Motor neuron (in vitro differentiated cells): ENCODE measurements at places on chromosomes 2 and 18. TPM values are rescaled to one million over a fixed set of nuclear protein-coding genes. Genes with fewer than 3 reads are reported as not detected.

DNA sequence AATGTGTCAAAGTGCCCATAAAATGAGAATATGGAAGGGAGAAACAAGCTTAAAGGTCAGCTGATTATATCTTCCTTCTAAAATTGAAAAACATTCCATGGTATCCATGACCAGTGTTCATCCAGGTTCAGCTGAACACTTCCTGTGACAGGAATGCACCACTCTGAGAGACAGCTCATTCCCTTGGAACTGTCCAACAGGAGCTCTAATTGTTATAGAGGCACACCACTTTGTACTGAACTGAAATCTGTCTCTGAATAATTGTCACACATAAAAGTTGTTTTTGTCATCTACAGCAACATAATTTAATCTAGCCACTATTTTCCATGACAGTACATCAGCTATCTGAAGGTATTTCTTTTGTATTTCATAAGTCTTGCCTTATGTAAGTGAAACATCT lies 195.9 kb upstream of the ZNF804A start:
- ATAC-seq, result no peak

GRCh38 chr2:16140771-16141640 lies 200.7 kb downstream of the MYCN start:
- ATAC-seq, result no peak

DNA sequence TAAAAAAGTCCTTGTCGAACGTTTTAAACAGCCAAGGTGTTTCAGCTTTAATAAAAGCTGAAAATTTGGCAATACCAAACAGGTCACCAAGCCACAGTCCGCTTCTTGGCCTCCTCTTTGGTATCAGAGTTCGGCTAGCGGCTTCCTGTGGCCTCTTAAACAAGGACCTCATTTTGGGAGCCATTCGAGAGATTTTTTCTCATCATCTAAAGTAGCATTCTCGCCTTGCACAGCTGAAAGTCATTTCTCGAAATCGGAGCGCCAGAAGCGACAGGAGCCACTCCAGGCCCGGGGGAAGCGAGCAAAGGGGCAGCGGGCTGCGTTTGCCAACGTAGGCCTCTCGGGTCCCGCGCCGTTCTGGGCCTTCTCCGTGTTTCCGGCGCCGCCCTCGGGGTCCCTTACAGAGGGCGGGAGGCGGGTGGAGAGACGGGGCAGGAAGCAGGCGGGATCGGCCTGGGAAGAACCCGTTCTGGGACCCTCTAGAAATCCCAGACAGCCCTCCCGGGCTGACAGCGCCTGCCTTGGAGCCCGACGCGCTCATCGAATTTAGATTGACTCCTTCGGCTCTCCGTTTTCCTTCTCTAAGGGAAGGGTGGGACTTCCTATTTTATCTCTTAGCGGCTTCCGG lies 522 bp upstream of the ZNF407 start:
- peak; percentile 29 for ATAC-seq

- ATAC-seq, result peak; percentile 79
Observed at GRCh38 chr2:4678927-4679326, 975.6 kb downstream of the DCDC2C start.

DNA sequence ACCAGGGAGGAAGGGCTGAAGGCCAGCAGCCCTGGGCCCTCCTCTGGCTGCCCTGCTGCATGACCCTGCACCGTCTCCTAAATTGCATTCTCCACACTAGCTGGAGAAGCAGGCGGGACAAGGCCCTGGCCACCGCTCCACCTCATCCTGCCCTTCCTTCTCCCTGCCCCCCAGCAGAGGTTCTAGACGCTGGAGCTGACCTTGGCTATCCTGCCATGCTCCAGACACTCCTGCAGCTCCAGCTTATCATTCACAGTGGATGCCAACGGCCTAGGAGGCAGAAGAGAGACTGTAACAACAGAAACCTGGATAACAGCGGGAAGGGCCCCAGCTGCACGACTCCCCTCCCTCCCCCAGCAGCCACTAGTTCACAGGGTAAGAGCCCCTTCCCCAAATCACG lies 68.4 kb upstream of the POMC start:
- ATAC-seq, result no peak

DNA sequence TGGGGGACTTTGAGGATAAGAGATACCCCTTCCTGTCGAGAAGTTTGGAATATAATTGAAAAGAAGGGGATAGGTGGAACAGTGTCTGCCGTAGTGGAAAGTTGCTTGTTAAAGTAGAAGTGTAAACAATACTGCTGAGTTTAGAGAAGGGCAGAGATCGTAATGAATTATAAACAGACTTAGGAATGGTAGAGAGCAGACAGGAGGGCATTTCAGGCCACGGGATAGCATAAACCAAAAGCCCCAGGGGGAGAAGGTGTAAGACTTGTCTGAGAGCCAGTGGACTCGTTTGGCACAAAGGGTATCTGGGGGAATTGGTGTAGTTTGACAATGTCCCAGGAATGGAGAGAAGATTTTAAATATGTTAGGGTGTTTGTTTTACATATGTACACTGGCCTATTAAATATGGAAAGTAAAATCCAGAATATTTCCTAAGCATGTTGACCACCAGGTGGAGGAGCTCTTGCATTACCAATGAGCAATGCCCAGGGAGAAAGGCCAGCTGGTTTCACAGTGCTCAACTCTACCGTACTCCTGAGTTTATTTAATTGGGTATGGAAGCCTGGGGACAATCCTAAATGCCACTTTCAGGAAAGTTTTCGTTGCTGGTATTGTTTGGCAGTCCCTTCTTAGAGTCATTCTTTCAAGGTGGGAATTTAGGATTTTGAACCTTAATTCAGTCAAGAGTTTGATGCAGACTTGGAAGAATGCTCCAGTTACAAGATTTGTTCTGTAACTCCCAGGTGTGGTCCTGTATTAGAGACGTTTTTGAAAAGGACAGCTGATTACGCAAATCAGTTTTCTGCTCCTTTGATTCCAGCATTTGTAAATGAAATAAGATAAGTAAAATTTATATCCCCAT lies 7.5 kb downstream of the COPS8 start:
- peak; percentile 94 for ATAC-seq

DNA sequence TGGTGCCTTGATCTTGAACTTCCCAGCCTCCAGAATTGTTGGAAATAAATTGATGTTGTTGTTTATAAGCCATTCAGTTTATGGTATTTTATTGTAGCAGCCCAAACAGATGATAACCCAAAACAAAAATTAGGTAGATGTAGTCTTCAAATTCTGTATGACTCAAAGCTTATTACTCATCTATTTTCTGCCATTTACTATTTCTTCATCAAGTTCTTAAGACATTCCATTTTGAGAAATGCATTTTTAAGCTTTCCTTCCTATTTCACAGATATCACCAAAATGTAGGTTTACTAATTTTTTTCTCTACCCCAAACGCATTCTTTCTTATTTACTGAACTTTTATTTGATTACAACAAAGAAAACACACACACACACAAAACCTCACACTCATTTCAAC lies 148.2 kb downstream of the RND3 start:
- ATAC-seq, result no peak

DNA sequence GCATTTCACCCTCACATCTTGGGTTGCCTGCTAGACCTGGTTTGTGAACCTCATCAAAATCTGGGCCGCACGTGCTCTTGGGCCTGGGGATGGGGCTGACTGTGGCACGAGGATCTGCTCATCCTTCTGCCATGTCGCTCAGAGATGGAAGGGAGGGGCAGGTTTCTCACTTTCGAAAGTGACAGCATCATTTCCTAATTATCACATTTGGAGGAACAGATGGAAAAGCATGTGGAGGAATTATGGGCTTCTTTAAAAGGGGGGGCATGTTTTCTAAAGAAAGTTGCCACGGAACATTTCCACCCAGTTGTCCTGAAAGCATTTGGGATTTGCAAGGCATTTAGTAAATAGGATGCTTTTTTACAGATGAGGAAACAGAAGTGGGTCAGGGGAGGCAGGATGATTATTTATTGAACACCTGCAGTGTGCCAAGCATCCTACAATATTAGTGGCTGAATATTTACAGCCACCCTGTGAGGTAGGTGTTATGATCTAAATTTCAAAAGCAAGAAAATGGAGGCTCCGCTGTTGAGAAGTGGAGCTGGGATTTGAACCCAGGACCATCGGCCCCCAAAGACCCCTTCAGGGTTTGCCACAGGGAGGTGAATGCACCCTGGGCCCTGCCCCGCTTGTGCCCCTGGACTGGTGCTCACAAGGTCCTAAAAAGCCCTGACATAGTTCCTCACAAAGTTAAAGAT lies 104.2 kb upstream of the MYCN start:
- no peak for ATAC-seq

DNA sequence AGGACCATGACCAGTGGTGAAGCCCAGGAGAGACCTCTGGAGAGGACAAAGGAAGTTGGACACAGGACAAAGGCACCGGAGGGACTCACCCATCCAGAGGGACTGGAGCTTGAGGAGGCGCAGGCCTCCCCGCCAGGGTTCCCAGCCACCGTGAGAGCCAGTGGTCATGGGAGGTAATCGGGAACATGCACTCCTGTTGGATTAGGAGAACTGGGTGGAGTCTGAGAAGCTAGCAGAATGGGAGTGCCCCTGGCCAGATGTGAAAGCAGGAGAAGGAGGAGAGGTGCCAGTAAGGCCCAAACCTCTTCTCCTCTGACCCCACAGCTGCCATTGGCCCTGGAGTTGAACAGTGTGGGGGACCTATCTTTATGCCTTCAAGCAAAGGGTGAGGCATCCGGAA lies 20.3 kb downstream of the POU3F3 start:
- no peak for ATAC-seq

DNA sequence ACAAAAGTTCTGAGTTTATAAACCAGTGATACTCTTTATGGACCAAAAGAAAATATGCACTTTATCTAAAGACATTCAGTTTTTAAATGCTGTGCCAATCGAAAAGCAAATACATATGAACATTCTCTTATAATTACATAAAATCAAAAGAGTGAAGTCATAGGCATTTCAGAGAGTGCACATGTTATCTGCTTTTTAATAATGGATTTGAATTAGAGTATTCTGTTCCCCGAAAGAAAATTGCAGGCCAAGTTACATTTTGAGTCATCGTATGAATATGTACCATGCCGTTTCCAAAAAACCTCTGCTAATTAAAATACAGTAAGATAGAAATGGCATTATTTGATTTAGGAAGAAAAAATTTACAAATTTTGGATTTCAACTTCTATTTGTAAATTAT lies 565.7 kb downstream of the ZEB2 start:
- no peak for ATAC-seq

DNA sequence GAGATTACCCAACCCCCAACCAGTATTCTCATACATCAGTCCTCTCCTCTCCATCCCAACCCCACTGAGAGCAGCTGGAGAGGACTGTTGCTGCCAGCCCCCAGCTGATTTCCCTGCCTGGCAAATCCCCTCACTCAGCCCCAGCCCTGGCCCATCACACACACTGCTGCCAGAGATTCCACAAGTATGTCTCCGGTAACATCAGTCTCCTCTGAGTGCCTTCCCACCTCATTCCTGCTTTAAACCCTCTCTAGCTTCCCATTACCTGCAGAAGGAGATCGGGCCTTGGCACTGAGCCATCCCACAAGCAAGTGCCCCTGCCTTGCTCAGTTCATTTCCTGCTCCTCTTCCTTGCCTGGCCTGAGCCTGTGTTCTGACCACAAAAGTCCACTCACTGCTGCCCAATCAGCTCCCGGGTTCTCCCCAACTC lies 50.6 kb upstream of the ZFP36L2 start:
- no peak for ATAC-seq

The GALNT14 gene
- total RNA-seq, result not detected in 2 replicates

The SERPINB12 gene
- 0.21 and 0.37 TPM in 2 replicates for total RNA-seq

The NEU4 gene
- total RNA-seq, result 0.11 and 0.63 TPM in 2 replicates

The CLIP4 gene
- 17.7 and 18.8 TPM in 2 replicates for total RNA-seq

The GRB14 gene
- total RNA-seq, result 0.42 and 1.6 TPM in 2 replicates

The VSNL1 gene
- 10.8 and 12.3 TPM in 2 replicates for total RNA-seq

The FNDC4 gene
- total RNA-seq, result 5.2 and 6.4 TPM in 2 replicates

The SH3BP4 gene
- total RNA-seq, result 23.3 and 23.5 TPM in 2 replicates
